ENCODE measurements at places on chromosomes 1 and 21.

DNA sequence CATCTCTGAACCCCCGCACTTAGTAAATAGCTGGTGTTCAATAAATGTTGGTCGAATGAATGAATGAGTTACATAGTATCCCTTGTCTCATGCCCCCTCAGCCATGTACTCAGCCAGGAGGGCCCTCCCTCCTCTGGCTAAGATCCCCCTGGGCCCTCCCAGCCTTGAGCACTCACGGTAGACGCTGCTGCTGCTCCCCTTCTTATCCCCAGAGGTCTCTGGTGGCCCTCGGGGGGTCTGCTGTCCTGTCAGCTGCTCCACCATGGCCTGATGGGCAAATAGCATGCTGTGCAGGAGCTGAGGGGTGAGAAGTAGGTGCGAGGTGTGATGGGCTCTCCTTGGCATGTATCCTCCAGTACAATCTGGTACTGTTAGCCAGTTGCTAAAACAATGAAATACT lies 1.9 kb downstream of the ETV3L start:
- no peak for DNase-seq

- DNase-seq, result no peak
Measured at GRCh38 chr1:44602634-44603628, 71.3 kb downstream of the TMEM53 start.

DNA sequence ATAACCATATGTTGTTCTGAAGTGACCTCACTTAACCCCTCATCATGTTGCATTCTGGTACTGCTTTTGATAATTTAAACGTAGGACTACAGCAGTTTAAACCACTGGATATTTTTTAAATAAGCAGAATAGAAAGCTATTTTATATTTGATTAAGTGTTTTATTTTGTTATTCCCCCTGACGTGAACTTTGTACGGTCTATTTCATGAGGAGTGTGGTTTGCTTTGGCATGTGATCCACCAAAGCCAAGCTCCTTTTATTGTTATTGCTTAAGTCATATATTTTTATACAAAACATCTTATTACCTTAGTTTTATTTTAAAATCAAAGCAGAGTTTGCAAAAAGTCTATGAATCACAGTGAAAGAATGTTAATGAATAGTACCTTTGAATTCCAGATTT lies 101.4 kb upstream of the L1TD1 start:
- DNase-seq, result no peak

- no peak for DNase-seq
Measured at GRCh38 chr1:99327357-99327756, 63.1 kb downstream of the PLPPR4 start.

DNA sequence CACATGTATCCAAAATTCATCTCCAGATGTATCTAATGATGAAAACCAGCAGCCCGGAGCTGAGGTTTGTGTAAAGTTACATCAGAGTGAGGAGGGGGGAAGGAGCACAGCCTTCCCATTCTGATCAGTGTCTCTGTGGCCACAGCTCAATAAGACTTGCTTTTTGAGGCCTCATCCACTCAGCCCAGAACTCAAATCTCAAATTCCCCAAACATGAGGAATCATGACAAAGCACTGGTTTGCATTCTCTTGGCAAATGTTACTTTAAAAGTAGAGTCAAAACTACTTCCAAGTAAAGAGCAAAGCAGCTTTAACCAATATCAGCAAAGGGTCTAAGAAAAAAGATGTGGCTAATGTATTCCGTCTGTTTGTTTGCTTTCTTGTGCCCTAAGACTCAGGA lies 30.9 kb downstream of the CCN1 start:
- DNase-seq, result no peak

DNA sequence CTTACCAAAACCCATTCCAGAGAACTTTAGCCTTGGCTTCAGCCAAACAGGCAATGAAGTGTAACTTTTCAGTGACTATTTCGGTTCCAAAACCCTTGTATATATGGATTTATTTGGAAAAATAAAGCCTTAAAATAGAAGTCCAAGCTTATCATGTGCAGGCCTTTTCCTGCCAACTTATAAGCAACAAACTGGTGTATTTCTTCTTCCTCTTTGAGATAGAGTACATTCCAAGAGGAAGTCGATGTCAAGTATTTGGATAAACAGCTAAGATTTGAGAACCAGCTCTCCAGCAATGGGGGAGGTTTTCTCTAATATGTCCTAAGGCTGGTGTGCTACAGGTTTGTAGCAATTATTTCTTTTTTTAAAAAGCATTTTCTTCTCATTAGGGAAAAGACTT lies 407.8 kb downstream of the DUSP10 start:
- DNase-seq, result no peak

DNA sequence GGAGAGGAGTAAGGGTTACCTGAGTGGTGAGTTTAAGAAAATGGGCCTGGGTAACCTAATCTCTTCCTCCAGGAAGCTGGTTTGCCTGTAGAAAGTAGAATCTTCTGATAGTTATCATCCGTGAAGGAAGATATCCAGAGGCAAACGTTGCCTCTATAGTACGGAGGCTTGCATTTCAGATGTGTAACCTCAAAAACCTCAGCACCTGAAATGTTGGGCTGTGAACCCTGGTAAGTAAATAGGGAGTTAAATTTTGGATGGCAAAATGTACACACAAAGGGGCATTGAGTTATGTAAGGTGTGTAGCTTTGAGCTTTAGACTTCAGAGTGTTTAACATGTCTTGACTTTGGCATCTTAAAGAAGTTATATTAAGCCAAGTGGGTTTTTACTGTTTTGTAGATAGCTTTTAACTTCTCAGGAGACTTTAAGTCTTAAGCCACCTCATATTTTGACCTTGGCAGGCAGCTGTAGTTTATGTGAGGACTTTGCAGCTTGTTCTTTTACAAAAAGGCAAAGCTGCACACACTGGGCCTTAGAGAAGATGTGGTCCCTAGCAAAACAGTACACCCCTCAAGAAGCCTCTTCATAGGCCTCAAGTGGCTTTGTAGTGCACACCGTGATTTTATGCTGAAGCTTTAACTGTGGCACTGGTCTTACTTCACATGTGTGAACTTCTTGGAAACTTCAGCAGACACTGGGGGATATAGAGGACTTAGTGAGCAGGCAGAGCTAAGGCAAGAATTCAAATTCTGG lies 83.4 kb downstream of the SNRPE start:
- no peak for DNase-seq

DNA sequence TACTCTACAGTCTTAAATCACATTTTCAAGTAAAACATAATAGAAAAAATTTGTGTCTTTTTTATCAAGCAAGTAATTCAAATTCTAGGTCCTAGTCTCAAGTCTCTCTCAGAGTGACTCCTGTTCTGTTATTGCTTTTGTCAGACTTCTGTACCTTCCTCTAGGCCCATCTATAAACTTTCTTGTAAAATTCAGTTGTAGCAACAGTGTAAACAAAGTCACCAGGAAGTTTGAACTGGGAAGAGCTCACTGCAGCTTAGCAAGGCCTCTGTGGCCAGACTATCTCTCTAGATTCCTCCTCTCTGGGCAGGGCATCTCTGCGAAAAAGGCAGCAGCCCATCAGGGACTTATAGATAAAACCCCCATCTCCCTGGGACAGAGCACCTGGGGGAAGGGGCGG lies 13.5 kb upstream of the ZNF678 start:
- no peak for DNase-seq
